H9 (cell line): ENCODE measurements at places on chromosomes 6 and 20.

DNA sequence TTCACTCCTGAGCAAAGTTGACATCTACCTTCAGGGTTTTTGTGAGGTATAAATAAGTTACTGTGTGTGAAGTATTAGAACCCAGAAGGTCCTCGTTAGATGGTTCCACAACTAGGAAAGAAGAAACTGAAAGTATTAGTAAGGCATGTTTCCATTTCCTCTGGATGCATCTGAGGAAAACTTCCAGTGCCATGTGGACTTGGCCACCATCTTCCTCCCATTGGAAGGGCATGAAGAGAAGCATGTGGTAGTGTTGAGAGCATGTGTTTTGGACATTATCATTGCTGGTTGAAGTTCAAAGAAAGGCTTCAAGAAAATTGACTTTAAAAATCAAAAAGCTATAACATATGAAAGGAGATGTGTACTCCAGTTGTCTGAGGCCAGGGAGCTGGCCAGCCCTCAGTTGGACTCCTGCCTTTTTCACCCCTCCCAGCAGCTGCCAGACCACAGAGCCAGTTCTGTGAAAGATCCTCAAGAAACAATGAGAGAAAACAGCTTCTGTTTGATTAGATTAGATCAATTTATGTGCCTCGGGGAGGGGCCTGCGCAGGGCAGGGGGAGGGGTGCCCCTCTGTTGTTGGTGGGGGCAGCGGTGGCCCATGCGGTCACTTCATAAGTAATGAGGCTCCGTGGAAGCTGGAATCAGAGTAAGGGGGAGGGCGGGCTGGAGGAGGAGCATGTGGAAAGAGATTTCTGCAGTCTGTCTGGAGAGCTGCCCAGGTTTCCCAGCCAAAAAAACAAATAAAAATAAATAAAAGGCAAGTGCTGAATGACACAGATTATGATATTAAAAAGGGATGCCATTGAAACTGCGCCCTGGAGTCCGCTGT lies 154.0 kb downstream of the JARID2 start:
- no peak for DNase-seq

GRCh38 chr6:74409447-74409846 lies 713.4 kb downstream of the CD109 start:
- DNase-seq = no peak

- peak; percentile 90 for DNase-seq
Observed at GRCh38 chr6:37051138-37052026, 45.9 kb downstream of the FGD2 start.

DNA sequence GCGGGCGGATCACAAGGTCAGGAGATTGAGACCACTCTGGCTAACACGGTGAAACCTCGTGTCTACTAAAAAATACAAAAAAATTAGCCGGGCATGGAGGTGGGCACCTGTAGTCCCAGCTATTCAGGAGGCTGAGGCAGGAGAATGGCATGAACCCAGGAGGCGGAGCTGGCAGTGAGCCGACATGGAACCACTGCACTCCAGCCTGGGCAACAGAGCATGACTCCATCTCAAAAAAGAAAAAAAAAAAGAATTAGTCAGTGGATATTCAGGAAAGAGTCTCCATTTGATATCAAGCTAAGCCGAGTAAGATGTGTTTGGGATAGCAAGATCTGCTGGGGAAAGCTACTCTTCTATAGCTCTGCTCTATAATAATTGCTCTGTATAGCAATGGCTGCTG lies 41.0 kb downstream of the MOCS1 start:
- DNase-seq = no peak

GRCh38 chr20:2338411-2339066 lies 42.2 kb upstream of the TGM6 start:
- DNase-seq = no peak
